ENCODE measurements at places on chromosomes 3 and 15.
A peak's percentile ranks its signal among the peaks of the same experiment; 100 is the strongest.

- DNase-seq = no peak
These were observed 70.9 kb upstream of the ST8SIA2 start for GRCh38 chr15:92322566-92323355.

GRCh38 chr3:120170223-120170622 is 76.0 kb upstream of the GSK3B start:
- DNase-seq = no peak

DNA sequence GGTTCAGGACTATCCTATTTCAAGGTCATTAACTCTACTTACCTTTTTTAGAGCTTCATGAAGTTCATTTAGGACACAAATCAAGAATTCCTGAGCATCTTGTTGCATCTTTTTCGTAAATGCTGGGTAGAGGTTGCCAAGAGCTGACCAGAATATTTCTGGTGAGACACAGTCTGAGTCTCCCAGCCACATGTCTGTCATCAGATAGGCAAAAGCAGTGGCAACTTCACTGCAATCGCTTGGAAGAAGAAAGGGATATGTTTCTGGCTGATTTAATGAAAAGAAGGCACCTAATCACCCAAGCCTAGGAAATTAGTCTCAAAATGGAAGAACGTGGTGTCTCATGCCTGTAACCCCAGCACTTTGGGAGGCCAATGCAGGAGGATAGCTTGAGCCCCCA is 2.9 kb downstream of the USP50 start:
- DNase-seq = no peak

DNA sequence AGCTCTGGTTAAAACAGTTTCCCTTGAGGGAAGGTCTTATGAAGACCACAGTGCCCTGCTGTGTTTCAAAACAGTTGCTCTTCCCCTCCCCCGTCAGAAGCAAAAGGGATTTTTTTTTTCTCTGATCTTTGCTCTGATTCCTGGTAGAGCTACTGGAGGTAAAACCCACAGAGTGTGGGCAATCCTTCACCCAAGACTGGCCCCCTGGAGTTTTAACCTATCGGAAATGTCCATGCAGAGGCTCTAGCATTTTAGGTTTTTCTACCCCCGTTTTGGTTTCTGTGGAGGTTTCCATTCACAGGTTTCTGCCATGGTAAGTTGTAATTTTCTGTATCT is 27.7 kb downstream of the GRM2 start:
- no peak for DNase-seq

DNA sequence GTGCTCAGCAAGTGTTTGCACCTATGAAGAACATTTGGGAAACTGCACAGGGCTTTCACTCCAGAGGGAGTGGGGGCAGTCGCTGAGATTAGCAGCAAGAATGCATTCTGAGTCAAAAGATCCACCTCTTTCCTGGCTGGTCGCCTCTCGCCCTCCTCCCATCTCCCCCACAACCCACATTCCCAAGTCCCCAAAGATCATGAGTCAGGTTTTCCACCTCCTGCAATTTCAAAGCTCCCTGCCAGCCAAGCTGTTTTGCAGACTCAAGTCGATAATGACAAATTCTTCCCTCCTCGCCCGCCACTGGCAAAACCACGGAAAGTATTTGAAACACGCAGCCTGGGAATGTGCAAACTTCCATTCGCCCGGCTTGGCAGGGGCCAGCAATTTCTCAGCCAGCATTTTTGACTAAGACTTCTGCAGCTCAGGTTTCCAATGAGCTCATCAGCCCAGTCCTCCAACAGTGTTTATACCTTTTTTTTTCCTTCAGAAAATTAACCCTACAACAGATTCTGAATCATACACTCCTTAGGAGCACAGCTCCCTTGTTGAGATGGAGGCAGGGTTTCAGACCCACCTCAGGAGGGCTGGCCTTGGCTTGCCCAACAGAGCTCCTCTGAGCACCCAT is 181.4 kb downstream of the SMAD6 start:
- DNase-seq = no peak

DNA sequence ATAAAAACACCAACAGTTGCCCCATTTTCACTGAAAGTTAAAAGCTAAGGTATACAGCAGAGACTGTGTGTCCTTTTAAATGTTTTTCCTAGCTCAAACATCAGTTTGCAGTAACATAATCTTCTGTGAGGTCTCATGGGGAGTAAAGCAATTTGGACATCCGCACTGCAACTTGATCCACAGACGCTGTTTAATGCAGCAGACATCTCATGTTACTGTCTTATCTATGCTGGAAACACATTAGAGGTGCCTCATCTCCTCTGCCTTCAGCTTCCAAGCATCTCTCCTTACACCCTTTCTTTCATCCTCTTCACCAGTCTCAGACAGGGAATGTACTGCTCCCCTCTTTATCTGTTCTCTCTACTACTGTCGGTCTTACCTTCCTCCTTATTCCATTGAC is 53.7 kb upstream of the ATP11B start:
- no peak for DNase-seq

- no peak for DNase-seq
These were observed 55.7 kb downstream of the RUBCN start for GRCh38 chr3:197680955-197681521.

DNA sequence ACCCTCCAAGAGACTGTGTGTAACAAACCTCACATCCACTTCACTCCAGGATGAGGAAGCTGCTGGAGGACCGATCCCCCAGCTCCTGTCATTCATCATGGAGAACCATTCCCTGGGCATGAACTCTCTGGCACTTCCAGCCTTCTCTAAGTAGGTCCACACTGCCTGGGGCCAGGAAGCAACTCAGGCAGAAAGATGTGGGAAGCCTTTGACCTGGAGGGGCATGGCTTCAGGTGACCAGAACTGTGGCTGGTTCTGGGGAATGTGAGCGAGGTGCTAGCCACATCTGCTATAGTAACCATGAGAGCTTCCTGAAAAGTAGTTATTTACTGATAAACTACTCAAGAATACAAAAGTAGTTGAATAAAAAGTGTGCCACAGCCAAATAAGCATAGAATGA is 173.7 kb upstream of the CTDSPL start:
- DNase-seq = no peak

DNA sequence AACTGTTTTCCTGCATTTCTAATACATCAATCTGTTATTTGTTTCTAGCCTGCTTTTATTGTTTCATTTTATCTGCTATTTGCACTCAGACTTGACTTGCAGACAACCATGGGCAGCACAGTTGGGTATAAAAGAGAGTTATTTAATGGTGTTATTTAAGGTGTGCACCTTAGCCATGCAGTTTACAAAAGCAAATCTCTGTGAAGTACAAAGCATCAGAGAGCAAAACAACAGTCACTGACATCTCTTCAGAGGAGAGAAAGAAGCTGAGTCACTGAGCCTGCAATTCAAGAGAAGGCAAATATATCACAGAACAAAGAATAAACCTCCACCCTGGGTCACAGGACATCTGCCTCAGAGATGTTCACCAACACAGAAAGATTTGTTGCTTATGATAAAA is 255.9 kb upstream of the ICE2 start:
- DNase-seq = no peak

DNA sequence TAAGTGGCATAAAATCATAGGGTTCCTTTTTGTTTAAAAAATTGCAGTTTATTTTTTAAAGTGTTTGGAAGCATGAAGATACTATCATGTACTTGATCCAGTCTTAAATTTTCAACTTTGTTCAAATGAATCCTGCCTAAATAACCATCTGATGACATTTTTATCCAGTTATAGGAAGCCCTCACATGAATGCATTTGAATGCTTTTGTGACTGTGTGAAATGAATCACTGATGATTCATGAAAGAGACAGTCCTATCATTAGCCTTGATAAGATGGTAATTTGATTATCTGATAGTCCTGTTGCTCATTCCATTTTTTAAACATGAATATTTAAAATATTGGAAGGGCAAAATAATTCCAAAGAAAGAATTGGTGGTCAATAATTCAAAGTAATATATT is 401.9 kb upstream of the ROBO2 start:
- no peak for DNase-seq

GRCh38 chr3:17398959-17399551 is 343.4 kb downstream of the TBC1D5 start:
- DNase-seq = no peak

GRCh38 chr3:15612001-15612400 is 10.5 kb downstream of the BTD start:
- DNase-seq = no peak

DNA sequence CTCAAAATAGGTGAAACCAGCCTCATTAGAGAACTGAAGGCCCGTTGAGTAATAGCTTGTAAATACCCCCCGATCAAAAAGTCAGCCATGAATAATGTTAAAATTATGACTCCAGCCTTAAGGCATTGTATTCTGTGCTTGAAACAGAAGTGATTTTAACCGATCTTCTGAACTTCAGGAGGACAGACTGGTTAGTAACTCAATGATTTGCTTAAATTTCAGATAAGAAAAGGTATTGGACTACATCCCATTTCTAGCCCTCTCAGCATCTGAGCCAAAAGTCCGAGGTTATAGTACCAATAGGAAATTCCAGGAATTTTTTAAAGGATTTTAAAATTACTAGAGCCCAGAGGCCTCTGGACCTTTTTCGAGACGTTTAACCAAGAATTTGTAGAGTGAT is 67.7 kb upstream of the FGF12 start:
- DNase-seq = no peak

GRCh38 chr15:31605467-31605931 is 278.9 kb downstream of the KLF13 start:
- no peak for DNase-seq

- no peak for DNase-seq
These were observed 12.8 kb downstream of the ITPR1 start for GRCh38 chr3:4505688-4506558.

DNA sequence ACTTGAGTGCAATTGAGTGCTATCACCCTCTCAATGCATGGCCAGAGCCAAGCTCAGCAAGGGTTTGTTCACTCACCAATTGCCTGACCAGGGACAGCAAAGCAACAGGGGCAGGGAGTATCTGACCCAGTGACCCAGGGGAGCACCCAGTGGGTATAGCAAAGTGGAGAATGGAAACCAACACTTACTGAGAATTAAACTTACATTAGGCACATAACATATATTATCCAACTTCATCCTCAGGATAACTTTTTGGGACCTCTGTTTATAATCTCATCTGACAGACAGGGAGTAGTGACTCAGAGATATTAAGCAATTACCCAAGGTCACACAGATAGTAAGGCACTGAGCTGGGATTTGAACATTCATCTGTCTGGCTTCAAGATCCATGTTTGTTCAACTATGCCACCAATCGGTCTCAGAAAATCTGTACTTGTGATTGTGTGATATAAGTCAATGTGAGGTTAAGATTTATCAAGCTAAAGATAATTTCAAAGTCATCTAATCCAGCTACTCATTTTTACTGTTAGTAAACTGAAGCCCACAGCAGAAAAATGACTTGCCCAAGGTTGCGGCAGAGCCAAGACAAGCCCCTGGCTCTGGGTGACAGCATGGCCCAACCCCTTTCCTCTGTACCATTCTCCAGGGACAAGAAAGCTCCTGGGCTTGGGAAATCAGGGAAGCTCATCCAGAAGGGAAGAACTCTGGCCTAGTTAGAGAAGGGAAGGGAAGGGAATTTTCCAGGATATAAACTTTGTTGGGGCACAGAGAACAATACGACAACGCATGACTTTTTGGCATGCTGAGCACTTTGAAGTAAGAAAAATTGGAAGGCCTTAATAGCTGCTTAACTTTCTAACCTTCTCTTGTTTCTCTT is 138.0 kb upstream of the SMAD3 start:
- DNase-seq = no peak

DNA sequence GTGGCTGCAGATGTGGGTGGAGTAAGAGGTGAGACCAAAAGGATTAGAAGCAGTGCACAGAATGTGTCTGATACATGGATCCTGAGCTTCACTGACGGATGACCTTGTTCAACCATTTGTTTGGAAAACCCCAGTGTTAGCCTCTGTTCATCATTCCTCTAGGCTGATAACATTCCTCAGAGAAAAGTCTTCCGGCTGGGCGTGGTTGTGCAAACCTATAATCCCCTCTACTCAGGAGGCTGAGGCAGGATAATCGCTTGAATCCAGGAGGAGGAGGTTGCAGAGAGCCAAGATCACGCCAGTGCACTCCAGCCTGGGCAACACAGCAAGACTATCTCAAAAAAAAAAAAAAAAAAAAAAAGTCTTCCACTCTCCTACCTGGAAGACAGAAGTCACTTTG is 23.1 kb upstream of the CHD2 start:
- DNase-seq = no peak

GRCh38 chr3:43389388-43390254 is 103.3 kb downstream of the SNRK start:
- peak; percentile 69 for DNase-seq

GRCh38 chr3:27590437-27591298 is 106.5 kb upstream of the SLC4A7 start:
- DNase-seq = peak; percentile 6

- DNase-seq = no peak
These were observed 61.3 kb downstream of the PPARG start for GRCh38 chr3:12349895-12350811.
